Activated CD4-positive, CD25-positive, alpha-beta regulatory T cell (primary cell): ENCODE measurements at places on chromosomes 4 and X.

DNA sequence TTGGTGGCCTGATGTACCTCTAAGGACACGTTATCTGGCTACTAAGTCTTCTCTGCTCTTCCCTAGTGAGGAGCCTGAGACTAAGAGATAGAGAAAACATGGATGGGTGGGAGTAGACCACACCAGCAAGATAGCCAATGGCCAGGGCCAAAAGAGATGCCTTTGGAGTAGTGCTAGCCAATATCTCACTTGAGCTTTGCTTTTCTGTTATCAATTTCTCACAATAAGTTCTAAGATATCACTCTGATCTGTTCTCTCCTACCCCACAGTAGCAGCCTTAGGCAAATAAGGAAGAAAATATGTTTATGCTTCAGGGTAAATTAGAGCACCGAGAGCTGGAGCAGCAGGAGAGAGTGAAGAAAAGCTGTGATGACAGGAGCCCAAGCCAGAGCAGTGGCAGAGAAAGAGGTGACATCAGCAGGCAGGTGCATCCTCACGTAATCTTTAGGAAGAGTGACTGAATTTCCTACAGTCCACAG, 343.9 kb upstream of the NOCT start:
- no peak for DNase-seq

- DNase-seq: no peak
Observed at GRCh38 chr4:3472411-3473141, 9.5 kb downstream of the DOK7 start.

GRCh38 chr4:65023081-65023480, 613.8 kb upstream of the TECRL start:
- no peak for DNase-seq

DNA sequence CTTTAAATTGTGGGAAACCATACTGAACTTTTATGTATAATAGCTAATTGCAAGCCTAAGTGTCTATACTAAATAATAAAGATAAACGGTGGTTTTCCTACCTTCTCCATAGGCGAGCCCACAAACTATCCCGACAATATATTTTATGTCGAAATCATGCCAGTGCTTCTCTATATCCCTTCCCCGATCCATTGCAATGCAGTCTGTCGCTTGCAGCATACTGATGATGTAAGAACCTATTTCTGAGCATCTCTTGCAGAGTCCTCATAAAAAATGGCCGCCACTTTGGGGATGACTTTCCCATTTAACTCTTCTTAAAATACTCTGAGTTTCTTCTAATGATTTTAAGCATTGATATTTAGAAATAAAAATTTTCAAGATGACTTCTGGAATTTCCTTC, 58.1 kb upstream of the TLR3 start:
- no peak for DNase-seq

DNA sequence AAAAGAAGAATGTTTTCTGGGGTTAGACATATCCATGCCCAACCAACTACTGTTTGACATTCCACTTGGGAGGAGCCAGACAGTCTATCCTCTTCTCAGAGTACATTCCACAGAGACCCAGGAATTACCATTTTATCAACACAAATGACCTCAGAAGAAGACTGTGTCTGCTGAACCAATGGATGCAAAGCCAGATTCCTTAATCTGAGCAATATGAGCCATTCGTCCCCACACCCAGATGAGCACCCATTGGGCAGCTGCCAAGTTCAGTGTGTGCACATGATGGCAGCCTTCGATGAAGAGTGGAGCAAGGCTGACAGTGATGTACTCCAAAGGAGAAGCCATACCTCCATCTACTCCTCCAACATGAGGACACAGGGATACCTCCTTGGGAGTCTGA, 111.3 kb downstream of the ZNF674 start:
- DNase-seq: no peak

GRCh38 chrX:109964390-109964789, 38.5 kb upstream of the TMEM164 start:
- DNase-seq: no peak

GRCh38 chr4:183422962-183423631, 21.3 kb upstream of the CDKN2AIP start:
- no peak for DNase-seq

GRCh38 chrX:71996826-71997225, 86.2 kb downstream of the NHSL2 start:
- no peak for DNase-seq

- no peak for DNase-seq
Observed at GRCh38 chr4:119697887-119698393, 69.3 kb upstream of the PDE5A start.

- no peak for DNase-seq
Observed at GRCh38 chrX:69321006-69321655, 155.9 kb upstream of the PJA1 start.

- no peak for DNase-seq
Observed at GRCh38 chr4:675036-675882, 917 bp downstream of the MYL5 start.

DNA sequence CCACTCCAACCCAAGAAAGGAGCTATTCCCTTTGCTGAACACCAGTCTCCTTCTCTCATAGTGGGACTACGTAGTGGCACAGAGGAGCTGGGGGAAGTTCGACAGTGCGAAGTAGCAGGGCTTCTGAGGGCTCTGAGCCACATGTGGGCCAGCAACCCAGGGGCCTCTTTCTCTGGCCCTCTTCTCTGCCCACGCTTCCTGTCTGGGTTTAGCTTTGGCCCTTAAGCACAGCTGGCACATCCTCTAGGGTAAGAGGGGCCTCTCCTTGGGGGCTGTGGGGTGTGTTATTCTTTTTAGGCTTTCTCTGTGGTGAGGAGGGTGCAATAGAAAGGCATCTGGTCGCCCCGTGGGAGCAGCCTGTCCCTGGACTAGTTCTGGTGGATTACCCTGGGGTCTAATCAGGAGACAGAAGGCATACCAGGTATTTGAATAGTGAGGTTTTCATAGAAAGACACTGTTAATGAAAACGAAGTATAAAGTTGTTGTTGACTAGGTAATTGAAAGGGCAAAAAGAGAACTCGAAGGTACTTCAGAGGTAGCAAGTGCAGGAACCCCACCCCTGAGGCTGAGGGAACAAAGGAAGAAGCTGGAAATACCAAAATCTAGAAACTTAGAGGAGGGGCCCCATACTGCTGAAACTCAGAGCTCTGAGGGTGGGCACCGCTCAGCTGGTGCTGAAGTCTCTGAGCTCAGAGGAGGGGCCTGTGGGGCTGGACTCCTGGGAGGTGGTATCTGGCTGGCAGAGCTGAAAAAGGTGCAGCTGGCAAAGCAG, 151.9 kb upstream of the RPS6KA3 start:
- no peak for DNase-seq

DNA sequence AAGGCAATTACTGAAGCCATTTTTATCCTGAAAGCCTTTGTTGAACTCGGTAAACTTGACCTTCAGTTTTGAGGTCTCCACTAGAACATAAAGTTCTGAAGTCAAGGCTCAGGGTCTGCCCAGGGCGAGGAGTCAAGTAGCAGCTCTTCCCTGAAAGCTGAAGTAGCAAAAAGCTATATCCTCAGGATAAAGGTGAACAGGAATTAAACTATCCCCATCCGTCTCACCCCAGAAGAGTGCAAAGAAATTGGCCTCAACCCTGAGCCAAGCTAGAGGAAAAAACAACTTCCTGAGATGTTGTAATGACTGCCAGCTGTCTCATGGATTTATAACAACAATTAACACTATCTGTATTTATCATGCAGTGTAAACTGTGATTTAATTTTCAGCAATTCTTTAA, 590.8 kb downstream of the SPRY1 start:
- no peak for DNase-seq

DNA sequence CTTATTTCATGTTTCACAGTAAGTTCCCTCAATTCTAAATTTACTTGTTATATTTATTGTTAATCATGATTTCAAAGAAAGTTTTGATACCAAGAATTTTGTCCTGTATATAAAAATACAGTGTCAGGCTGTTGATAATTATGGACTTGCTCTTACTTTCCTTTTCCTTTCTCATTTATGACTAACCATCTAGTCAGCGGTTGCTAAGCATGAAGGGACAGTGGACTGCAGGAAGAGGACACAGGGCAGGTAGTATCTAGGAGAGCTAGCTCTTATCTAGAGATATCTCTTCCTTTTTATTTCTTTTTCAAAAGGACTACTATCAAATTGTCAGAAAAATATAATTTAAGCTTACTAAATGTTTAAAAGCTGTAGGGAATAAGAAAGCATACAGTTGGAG, 1.6 kb downstream of the OPRPN start:
- no peak for DNase-seq

- DNase-seq: no peak
Observed at GRCh38 chr4:88188738-88189417, 30.4 kb upstream of the ABCG2 start.
